Right atrium auricular region (tissue), 2 donors: ENCODE measurements at places on chromosomes 6 and 20. TPM values are rescaled to one million over a fixed set of nuclear protein-coding genes. Genes with fewer than 3 reads are reported as not detected.

DNA sequence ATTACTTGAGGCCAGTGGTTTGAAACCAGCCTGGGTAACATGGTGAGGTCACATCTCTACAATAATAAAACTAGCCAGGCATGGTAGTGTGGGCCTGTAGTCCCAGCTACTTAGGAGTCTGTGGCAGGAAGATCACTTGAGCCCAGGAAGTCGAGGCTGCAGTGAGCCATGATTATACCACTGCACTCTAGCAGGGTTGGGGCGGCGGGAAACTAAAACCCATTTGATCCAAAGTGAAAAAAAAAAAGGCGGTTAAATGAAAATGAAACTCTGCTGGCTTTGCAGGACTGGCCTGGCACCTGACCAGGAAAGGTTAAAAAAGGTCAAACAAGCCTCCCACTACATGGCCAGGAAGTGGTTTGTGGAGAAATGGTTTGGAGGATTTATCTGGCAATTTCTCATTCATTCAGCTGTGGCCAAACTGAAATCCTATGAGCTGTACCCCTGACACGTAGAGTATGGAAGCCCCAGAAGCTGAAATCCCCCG is 36.6 kb downstream of the MTRES1 start:
- no peak for DNase-seq

- DNase-seq = no peak
Observed at GRCh38 chr20:41782730-41783406, 164.7 kb upstream of the CHD6 start.

DNA sequence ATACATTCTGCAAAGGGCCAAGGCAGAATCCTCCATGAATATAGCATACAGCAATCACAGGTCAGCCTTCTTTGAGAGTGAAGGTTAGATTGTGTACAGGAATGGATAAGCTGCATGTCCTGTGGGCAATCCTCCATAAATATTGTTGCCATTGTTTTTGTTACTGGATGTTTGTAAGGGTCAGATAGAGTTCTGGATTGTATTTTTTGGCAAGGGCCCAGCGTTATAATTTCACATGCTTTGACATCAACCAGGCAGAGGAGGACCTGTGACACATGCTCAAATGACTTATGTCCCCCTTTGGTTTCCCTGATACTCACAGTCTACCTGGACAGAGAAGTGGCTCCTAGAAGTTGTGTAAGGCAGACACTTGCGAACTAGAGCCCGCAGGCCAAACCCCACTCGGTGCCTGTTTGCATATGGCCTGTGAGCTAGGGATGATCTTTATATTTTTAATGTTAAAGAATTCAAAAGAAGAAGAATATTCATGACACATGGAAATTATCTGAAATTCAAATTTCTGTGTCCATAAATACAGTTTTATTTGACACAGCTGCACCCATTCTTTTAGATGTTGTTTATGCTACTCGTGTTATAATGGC is 5.4 kb downstream of the LY86 start:
- DNase-seq = no peak

DNA sequence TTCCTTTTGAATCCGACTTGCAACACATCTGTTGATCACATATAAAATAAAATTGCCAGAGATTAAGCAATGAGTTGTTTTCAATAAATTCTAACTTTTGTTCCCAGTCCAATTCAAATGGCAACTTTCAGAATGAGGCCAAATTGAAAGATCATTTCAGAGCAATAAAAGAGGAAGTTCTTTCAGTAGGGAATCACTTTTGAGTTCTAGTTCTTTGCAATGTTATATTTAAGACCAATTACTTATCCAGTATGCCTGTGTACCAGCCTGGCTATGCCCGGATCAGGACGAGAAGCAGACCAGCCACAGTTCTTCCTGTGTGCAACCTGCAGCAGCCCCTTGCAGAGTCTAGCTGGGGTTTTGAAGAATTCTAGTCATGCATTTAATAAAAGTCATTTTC is 232.5 kb downstream of the BTBD9 start:
- no peak for DNase-seq

Gene TRDN
- total RNA-seq = 217 TPM
